Activated CD8-positive, alpha-beta memory T cell treated with anti-CD3 and anti-CD28 coated beads for 1 hour (primary cell): ENCODE measurements at places on chromosomes 4 and X.

GRCh38 chr4:153255233-153255632 lies 51.0 kb downstream of the TRIM2 start:
- DNase-seq, result no peak

- no peak for DNase-seq
Measured at GRCh38 chrX:26651755-26652154, 435.8 kb downstream of the MAGEB5 start.

DNA sequence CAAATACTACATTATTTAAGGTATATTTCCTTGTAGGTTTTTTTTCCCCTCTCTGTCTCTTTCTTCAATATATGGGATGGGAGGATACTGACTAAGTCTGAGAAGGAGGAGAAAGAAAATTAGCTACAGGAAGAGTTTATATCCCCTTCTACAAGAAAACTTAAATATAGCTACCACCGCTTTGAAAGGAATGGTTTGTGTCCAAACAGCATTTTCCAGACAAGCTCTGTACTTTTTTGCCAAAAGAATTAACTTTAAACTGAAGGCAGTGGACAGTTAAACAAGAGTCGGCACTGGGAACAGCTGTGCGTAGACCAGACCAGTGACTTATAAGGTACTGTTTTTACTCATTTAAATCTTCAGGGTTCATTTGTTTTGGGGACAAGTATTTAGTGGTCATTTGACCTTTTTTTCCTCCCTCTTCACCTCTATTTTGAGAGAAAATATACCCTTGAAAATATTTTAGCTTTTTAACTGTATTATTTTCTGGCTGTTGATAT lies 303.7 kb downstream of the ARHGAP24 start:
- DNase-seq, result no peak

GRCh38 chrX:107226757-107227156 lies 20.3 kb downstream of the DNAAF6 start:
- no peak for DNase-seq

GRCh38 chr4:85607624-85608023 lies 132.7 kb downstream of the ARHGAP24 start:
- no peak for DNase-seq

GRCh38 chrX:40012868-40013265 lies 84.9 kb downstream of the BCOR start:
- no peak for DNase-seq

- no peak for DNase-seq
Measured at GRCh38 chr4:169109035-169109675, 99.1 kb upstream of the CBR4 start.

DNA sequence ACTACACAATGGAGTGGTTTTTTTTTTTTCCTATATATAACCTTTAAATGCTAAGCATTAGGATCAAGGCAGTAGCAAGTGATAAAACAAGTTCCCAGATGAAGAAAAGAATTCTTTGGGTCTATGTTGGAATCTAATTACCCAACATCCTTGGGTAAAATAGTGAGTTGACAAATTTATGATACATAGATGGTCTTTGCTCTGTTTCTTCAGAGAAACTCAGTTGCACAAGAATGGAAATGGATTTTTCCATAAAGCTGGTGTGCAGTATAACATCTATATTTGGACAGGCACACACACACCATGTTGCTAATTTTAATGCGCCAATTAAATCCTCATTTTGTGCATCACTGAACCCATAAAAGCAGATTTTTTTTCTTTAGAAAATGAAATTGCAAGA lies 137.0 kb upstream of the MED14 start:
- no peak for DNase-seq

- no peak for DNase-seq
Measured at GRCh38 chrX:100358766-100359165, 51.3 kb downstream of the PCDH19 start.

DNA sequence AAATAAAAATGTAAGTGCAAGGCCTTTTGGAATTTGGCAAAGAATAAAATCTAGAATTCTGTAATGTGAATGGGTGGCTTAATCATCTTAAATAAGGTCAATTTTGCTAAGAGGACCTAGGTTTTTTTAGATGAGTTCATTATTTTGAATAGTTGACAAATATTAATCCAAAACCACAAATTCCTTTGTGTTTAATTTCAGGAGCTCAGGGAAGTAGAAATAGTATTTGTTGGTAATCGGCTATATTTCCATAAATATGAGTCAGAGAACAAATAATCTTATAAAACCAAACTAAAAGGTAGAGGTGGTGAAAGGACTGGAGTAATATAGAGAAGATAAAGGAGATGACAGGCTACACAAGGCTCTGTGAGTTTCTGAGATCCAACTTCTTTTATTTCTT lies 190.4 kb upstream of the TLL1 start:
- no peak for DNase-seq

DNA sequence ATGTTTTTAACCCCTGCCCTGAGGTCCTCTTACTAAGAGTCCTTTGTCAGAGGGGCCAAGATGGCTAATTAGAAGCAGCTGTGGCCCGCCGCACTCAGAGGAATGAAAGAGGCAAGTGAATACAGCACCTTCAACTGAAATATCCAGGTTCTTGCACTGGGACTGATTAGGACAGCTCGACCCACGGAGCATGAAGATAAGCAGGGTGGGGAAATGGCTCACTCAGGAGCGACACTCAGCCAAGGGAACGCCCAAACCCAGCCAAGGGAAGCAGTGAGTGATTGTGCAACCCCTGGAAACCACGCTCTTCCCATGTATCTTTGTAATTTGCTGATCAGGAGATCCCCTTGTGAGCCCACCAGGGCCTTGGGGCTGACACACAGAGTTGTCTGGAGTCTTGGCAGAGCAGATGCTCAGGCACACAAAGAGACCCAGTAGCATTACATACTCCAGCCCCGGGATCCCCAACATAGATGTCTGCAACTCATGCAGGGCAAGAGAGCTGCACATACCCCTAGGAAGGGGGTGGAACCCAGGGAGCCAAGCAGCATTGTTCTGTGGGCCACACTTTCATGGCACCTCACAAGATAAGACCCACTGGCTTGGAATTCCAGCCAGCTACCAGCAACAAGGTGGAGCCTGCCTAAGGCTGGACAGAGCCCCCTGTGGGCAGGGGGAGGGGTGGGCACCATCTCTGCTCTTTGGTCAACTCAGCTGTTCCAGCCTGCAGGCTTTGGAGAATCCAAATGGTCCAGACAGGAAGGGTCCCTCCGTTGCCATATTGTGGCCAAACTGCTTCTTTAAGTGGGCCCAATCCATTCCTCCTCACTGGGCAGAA lies 23.3 kb downstream of the F8A3 start:
- DNase-seq, result no peak

DNA sequence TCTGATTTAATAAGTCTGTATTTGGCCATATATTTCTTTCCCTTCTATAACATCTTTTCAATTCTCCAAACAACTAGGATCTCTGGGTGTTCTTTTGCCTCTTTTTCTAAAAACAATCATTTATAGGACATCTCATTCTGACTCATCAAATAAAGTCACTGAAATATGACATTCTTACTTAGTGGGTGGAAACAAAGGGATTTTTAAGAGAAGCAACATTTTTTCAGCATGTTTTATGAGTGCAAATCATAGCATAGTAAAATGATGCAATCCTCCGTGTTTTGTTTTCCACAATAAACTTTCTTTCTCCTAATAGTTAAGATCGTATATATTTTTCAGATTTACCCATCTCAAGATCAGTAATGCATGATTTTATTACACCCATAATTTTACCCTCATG lies 179.8 kb downstream of the SPCS3 start:
- DNase-seq, result no peak

DNA sequence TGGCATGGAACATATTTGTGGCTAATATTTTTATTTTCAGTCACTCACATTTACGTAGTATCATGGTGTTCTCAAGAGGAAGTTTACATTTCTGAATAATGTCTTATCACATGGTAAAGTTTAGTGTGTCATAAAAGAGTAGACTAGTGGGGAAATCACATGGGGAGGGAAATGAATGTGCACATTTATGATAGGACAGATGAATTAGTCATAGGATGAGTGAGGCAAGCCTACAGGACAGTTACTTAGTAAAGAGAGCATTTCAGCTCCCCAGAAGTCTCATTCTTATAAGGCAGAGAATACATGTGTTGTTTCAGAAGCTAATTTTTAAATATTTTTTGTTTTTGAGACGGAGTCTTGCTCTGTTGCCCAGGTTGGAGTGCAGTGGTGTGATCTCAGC lies 6.2 kb downstream of the GK start:
- DNase-seq, result no peak

- DNase-seq, result no peak
Measured at GRCh38 chr4:90328558-90328957, 201.4 kb downstream of the CCSER1 start.

GRCh38 chr4:34193451-34194154 lies 2050.7 kb downstream of the ARAP2 start:
- DNase-seq, result no peak

- no peak for DNase-seq
Measured at GRCh38 chr4:1015179-1015578, 3.8 kb downstream of the FGFRL1 start.

DNA sequence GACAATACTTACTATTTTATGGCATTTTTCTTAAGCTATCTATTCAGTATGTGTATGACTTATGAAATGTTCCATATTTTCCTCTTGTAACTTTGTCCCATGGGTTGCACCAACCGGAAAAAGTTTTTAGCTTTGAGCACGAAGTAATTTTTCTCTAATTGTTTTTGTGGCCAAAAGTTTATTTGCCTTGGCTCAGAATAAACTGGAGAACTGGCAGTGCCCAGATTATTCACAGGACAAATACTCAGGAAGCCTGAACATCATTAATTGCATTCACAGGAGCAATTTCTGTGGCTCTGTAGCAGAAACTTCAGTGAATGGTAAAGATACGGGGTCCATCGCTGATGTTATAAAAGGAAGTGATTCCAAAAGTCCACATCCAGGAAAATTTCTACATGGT lies 184.5 kb downstream of the ARHGAP10 start:
- no peak for DNase-seq

DNA sequence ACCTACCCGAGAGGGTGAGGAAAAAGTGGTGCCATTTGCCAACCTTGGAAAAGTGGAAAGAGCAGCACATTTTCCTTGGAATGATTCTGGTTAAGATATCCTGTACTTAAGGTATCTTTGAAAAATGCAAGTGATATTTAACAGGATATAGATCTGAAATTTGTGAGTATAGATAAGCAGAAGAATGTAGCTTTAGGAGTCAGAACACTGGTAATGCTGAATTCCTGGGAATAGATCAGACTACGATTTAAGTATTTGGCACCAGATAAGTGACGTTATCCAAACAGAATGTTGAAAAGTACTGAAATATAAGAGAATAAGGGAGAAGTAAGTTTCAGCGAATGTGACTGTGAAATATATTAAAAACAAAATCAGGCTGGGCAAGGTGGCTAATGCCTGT lies 210.1 kb downstream of the PCDH7 start:
- DNase-seq, result no peak

- no peak for DNase-seq
Measured at GRCh38 chr4:26083987-26084386, 170.0 kb downstream of the SMIM20 start.

- no peak for DNase-seq
Measured at GRCh38 chr4:182068920-182069319, 174.3 kb upstream of the TENM3 start.

GRCh38 chrX:97639526-97639925 lies 755.8 kb downstream of the RPA4 start:
- no peak for DNase-seq

DNA sequence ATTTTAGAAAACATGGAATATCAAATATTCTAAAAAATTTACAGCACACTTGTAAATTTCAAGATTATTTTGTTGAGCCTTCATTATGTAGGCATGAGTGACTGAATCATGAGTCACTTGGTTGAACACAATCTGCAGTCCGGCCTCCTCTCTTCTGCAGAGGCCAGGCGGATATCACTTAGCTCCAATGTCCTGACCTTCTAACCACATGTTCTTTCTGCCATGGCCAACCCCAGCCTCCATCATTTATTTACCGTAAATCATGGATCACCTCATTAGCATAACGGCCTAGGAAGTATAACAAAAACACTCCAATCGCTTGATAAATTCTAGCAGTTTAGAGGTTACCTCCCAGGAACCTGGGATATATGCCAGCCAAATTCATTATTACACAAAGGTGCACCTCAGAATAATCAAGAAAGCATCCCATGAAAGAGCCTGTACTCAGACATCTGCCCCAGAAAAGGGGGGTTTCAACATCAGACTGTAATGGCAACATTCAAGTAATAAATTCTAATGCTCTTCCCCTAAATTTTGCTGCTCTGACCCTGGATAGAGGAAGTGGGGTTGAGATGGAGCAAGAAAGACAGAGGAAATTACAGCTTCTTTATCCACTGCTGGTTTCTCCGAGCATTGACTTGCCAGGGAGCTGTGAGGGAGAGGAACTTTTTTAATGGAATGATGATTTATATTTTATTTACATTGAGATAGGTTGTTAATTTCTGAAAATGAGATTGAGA lies 2153.6 kb upstream of the AGA start:
- no peak for DNase-seq

- no peak for DNase-seq
Measured at GRCh38 chrX:9227276-9227675, 193.3 kb upstream of the FAM9B start.

DNA sequence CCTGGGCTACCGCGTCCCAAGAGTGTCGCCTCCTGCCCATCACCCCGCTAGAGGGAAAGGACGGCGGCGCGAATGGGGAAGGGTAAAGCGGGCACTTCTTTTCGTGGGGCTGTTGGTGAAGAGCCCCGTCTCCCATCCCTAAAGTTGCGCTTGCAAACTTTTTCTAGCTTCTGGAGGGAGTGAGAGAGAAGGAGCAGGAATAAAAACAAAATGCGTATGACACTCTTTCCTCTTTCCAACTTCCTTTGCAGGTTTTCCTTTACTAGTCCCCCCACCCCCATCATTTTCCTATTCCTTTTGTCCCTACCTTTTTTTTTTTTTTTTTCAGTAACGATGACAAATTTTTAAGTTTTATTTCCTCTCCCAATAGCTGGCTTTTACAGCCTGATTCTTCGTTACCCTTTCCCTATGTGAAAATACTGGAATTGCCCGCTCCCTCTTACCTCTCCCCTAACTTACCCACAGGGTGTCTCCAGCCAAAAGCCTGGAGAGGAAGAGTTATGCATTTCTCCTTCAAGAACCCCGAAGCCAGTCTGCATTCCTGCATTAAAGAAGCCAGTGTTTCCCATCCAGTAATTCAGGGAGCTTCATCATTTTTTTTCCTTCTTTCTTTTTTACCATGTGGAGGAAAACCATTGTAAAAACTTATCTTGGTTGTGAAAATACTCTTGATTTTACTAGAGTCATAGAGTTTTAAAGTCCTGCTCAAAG lies 613 bp upstream of the ARSJ start:
- DNase-seq, result no peak

DNA sequence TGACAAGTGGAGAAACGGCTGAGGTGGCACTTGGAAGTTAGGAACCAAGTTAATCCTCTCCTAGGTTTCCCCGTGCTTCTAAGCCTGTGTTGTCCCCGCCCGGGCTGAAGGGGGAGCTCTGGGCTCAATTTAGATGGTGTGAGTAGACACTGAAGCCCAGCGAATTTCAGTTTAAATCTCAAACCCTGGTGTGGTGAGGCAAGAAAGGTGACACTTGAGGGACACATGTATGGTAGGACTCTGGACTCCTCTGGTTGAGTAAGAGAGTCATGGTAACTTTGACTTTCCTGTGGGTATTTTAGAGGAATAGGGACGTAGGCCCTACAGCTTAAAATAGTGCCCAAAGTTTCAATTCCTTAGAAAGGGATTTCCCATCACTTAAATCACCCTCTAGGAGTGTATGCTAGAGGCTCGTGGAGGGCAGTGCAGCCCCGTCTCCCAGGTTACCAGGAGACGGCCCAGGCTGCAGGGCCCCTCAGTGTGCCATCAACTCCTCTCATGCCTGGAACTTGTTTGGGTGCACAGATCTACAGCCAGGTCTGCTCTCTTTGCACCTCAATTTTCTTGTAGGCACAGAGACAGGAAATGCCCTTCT lies 24.0 kb downstream of the HAND2 start:
- DNase-seq, result no peak

- no peak for DNase-seq
Measured at GRCh38 chr4:124682384-124682783, 30.1 kb downstream of the ANKRD50 start.
